CD4-positive, alpha-beta T cell (primary cell): ENCODE measurements at places on chromosomes 2 and 18.

GRCh38 chr2:20291106-20291564, 59.5 kb downstream of the PUM2 start:
- no peaks in the 10 kb centered on the region for H3K4me1 ChIP-seq
- H3K4me3 ChIP-seq, result no peak overlapping the region
- no peak for DNase-seq
- H3K27me3 ChIP-seq, result no peaks in the 10 kb centered on the region
- peaks cover 63% of the 10 kb centered on the region for H3K36me3 ChIP-seq
- H3K27ac ChIP-seq, result no peak overlapping the region

GRCh38 chr2:127646487-127647241, 711 bp downstream of the GPR17 start:
- no peak overlapping the region for H3K27ac ChIP-seq
- H3K27me3 ChIP-seq, result no peaks in the 10 kb centered on the region
- no peak overlapping the region for H3K4me3 ChIP-seq
- no peaks in the 10 kb centered on the region for H3K36me3 ChIP-seq
- peaks cover 38% of the 10 kb centered on the region for H3K4me1 ChIP-seq
- no peak for DNase-seq

- H3K27ac ChIP-seq, result no peak overlapping the region
- H3K4me1 ChIP-seq, result no peaks in the 10 kb centered on the region
- no peak overlapping the region for H3K4me3 ChIP-seq
- H3K36me3 ChIP-seq, result no peaks in the 10 kb centered on the region
- H3K27me3 ChIP-seq, result no peaks in the 10 kb centered on the region
These were observed 970.6 kb upstream of the ACVR2A start for GRCh38 chr2:146874260-146874658.

DNA sequence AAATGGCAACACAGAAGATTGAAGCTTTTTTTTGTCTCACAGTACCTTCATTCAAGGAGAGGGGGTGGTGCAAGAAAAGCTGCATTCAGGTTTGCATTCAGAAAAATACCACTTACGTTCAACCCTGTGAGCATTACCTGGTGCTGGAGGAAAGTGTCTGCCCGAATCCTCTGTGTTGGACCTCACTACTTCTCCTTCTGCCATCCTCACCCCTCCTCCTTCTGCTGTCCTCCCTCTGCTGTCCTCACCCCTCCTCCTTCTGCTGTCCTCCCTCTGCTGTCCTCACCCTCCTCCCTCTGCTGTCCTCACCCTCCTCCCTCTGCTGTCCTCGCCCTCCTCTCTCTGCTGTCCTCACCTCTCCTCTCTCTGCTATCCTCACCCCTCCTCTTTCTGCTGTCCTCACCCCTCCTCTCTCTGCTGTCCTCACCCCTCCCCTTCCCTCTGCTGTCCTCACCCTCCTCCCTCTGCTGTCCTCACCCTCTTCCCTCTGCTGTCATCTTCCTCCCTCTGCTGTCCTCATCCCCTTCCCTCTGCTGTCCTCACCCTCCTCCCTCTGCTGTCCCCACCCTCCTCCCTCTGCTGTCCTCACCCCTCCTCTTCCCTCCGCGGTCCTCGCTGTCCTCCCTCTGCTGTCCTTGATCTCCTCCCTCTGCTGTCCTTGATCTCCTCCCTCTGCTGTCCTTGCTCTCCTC, 11.3 kb downstream of the GAD1 start:
- no peak overlapping the region for H3K4me3 ChIP-seq
- no peak for DNase-seq
- no peak overlapping the region for H3K27ac ChIP-seq
- peaks cover 10% of the 10 kb centered on the region for H3K4me1 ChIP-seq
- no peaks in the 10 kb centered on the region for H3K36me3 ChIP-seq

- no peak overlapping the region for H3K27ac ChIP-seq
- no peak for DNase-seq
- H3K4me1 ChIP-seq, result peaks cover 12% of the 10 kb centered on the region
- H3K36me3 ChIP-seq, result peaks cover 35% of the 10 kb centered on the region
- no peaks in the 10 kb centered on the region for H3K27me3 ChIP-seq
These were observed 40.0 kb downstream of the GORASP2 start for GRCh38 chr2:170969030-170969429.

GRCh38 chr2:117519721-117520120, 294.8 kb upstream of the DDX18 start:
- H3K4me3 ChIP-seq, result no peak overlapping the region
- no peaks in the 10 kb centered on the region for H3K27me3 ChIP-seq
- H3K36me3 ChIP-seq, result no peaks in the 10 kb centered on the region
- H3K4me1 ChIP-seq, result no peaks in the 10 kb centered on the region
- no peak overlapping the region for H3K27ac ChIP-seq

GRCh38 chr2:148258124-148258523, 237.2 kb downstream of the MBD5 start:
- H3K27ac ChIP-seq, result no peak overlapping the region
- DNase-seq, result no peak
- no peaks in the 10 kb centered on the region for H3K27me3 ChIP-seq
- H3K4me3 ChIP-seq, result no peak overlapping the region
- H3K4me1 ChIP-seq, result no peaks in the 10 kb centered on the region
- H3K36me3 ChIP-seq, result no peaks in the 10 kb centered on the region

GRCh38 chr2:65554765-65555591, 122.6 kb upstream of the SPRED2 start:
- H3K4me3 ChIP-seq, result no peak overlapping the region
- H3K4me1 ChIP-seq, result peaks cover 4% of the 10 kb centered on the region
- no peak for DNase-seq

DNA sequence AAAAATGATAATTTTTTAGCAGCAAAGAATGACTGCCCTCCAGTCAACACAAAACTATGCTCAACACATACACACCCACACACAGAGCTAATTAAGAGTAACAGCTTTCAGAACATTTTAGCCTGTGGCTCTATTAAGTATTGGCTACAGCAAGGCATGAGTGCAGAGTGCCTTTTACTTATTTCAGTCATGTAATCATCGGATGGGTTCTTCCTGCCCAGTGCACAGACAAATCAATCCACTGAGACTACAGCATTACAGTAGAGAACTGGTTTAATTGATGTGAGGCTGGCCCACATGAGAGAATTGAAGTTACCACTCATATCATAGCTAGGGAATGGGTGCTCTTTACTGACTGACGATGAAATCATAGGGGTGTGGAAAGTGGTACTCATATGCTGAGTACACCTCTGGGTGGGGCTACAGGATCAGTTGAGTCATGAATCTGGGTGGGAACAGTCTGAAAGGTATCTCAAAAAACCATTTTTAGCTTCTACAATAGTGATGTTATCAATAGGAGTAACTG, 241.0 kb downstream of the FSIP2 start:
- H3K27me3 ChIP-seq, result no peaks in the 10 kb centered on the region
- no peak for DNase-seq
- no peak overlapping the region for H3K4me3 ChIP-seq
- H3K27ac ChIP-seq, result no peak overlapping the region

DNA sequence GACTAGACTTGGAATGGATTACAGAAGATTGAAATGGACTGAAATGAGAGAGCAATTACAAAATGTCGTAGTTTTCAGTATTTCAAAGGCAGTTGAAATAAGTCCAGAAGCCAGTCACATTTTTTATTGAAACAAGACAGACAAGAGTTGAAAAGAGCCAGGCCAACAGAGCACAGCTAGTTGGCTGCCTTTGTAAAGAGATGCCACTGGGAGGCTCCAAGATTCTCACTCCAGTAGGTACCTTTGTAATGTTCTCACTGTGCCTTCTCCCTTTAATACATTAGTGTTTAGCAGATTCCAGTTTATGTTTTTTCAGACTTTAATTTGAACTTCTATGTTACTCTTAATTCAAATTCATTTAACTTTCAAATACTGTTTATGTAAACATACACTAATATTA, 234.8 kb downstream of the DSEL start:
- no peaks in the 10 kb centered on the region for H3K36me3 ChIP-seq
- no peak for DNase-seq
- no peak overlapping the region for H3K4me3 ChIP-seq
- H3K27me3 ChIP-seq, result no peaks in the 10 kb centered on the region
